ENCODE measurements at places on chromosomes 12 and 14.

GRCh38 chr14:92207012-92207927 lies 85.5 kb downstream of the CPSF2 start:
- no peak for DNase-seq

DNA sequence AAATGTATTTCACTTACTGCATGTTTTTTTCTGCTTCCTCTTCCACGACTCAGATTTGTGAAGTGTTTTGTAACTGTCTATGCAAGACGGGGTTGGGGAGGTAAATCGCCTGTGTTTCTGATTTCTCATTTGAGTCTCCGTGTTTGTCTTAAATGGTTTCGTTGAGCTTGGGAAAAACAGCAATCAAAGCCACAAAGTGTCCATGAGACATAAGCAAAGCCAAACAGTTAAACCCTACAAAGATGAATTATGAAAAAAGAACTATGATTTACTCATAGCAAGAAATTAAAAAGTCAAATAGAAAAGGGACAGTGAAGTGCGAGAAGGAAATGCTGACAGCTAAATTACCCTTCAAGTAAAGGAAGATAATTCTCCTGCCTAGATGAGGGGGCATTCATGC lies 164.3 kb upstream of the TMPO start:
- DNase-seq = no peak

GRCh38 chr12:94228488-94228907 lies 80.1 kb downstream of the PLXNC1 start:
- DNase-seq = no peak

DNA sequence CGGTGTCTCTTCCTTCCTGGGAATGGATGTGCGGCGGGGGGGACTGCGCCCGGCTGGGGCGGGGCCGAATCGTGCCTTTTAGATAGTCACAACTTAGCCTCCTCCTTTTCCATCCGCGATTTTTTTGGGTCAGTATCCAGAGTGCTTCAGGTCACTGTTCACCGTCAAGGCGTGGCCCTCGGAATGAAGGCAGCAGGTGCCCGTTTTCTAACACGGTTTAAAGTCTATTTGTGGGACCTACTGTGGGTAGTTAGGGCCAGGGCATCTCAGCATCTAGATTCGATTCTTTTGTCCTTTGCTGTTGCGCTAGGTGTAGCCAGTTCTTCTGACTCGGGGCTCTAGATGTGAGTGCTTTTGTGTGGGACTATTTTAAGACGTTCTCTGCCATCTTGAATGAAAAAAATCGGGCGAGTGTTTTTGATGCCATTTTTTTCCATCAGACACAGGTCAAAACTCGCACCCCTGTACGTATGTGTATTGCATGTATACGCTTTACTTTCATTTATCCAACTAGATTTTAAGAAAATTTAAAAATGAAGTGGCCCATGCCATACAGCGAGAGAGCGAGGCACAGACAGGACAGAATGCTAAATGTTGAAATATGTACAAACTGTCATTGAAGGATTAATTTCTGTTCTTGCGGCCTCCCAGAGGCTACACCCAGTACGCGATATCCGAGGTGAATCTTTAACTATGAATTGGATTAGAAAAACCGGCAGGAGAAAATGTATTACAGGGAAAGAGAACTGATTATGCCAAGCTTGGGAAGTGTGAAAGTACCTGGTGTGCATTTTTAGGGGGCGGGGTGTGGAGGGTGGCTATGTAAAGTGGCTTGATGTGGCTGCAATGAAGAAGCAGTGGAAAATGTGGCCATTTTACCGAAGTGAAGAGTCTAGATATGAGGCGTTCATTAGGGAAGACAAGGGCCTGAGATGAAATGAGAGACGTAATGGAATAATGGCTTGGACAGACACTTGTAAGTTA lies 835 bp downstream of the VEZT start:
- DNase-seq = peak; percentile 48

DNA sequence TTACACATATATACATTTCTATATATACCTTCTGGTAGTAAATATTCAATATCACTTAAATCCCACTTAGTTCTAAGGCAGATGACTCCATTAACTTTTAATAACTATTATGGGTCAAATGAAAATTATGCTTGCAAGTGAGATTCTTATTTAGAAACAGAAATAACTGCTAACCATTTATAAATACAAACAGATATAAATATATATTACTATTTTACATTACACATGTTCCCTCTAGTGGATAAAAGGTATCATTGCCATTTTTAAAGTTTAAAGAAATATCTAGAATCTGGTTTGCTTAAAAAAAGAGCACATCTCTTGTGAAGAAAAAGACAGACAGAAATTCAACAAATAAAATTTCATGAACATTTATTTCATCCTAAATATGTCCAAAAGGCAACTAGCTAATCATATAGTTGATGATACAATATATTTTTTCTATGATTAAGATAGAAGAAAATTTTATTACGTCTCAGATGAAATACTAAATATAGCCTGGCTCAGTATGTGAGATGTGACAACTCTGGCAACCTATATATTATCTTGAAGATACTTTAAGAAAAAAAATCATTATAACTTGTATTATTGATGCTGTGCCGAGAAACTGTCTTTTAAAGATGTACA lies 11.7 kb upstream of the RAD51AP1 start:
- peak; percentile 15 for DNase-seq

DNA sequence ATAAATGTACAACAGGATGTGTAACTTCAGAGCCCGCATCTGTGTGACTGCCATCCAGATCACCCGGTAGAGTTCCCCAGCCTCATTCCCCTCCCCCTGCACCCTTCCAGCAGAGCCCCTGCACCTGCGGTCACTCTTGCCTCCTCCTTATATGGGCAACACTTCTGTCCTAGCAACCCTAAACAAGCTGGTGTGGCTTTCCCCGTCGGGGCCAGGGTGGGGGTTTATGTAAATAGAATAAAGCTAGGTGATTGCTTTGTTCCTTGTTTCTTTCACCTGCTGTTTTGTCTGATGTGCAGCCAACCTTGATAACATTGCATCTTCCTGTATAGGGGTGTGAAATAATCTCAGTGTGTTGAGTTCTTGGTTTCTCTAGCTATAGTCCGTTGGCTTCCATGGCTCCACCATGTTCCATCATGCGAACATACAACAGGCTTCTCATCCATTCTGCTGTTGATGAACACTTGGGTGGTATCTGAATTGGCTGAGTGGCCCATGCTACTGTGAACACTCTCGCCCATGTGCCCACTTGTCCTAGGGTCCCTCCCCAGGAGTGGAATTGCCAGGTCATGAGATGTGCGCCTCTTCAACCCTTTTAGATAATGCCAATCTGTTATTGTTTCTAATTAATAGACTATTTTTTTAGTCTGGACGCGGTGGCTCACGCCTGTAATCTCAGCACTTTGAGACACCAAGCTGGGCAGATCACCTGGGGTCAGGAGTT lies 102.2 kb downstream of the KIF26A start:
- DNase-seq = no peak

All from CD4-positive, alpha-beta T cell treated with Interleukin-2 at 100 ng/mL for 4 hours (primary cell).